Uterus (tissue), 4 donors: ENCODE measurements at places on chromosomes 7 and 10. TPM values are rescaled to one million over a fixed set of nuclear protein-coding genes. Genes with fewer than 3 reads are reported as not detected.

GRCh38 chr10:100978901-100979195 is 8.4 kb downstream of the MRPL43 start:
- no peak overlapping the region for H3K4me3 ChIP-seq
- H3K36me3 ChIP-seq: no peaks in the 10 kb centered on the region
- DNase-seq: no peak
- no peaks in the 10 kb centered on the region for H3K4me1 ChIP-seq
- H3K27me3 ChIP-seq: no peaks in the 10 kb centered on the region
- H3K27ac ChIP-seq: no peak overlapping the region

Gene SFRP5
- total RNA-seq: not detected

GRCh38 chr10:4427532-4427931 is 398.5 kb upstream of the AKR1E2 start:
- H3K36me3 ChIP-seq: no peaks in the 10 kb centered on the region
- no peaks in the 10 kb centered on the region for H3K4me1 ChIP-seq
- DNase-seq: no peak
- H3K27me3 ChIP-seq: no peaks in the 10 kb centered on the region

- H3K27me3 ChIP-seq: no peaks in the 10 kb centered on the region
- no peak for DNase-seq
- H3K4me1 ChIP-seq: no peaks in the 10 kb centered on the region
Measured at GRCh38 chr10:91907914-91908336, 1.4 kb downstream of the FGFBP3 start.

DNA sequence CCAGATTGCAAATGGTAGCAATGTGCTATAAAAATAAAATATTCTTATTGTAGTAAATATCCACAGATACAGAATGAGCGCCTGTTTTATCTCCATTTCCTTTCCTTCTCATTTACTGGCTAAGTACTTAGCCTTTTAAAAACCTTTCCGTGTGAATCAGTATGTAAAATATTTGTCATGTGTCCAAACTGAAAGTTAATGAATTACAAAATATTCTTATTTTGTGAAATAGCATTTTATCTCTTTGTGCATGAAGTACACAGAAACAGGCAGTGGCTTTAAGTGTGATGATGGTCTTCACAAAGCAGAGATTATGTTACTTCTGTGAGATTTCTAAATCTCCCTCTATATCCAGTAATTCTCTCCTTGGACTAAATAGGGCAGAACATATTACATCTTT is 56.7 kb upstream of the KIAA1217 start:
- no peak overlapping the region for H3K27ac ChIP-seq
- H3K4me1 ChIP-seq: no peaks in the 10 kb centered on the region
- DNase-seq: no peak
- H3K27me3 ChIP-seq: no peaks in the 10 kb centered on the region

GRCh38 chr10:119933179-119933578 is 40.6 kb downstream of the SEC23IP start:
- H3K36me3 ChIP-seq: no peaks in the 10 kb centered on the region
- no peak for DNase-seq
- H3K4me1 ChIP-seq: no peaks in the 10 kb centered on the region
- H3K4me3 ChIP-seq: no peak overlapping the region

Gene FAM180A
- 0.51 TPM for total RNA-seq

DNA sequence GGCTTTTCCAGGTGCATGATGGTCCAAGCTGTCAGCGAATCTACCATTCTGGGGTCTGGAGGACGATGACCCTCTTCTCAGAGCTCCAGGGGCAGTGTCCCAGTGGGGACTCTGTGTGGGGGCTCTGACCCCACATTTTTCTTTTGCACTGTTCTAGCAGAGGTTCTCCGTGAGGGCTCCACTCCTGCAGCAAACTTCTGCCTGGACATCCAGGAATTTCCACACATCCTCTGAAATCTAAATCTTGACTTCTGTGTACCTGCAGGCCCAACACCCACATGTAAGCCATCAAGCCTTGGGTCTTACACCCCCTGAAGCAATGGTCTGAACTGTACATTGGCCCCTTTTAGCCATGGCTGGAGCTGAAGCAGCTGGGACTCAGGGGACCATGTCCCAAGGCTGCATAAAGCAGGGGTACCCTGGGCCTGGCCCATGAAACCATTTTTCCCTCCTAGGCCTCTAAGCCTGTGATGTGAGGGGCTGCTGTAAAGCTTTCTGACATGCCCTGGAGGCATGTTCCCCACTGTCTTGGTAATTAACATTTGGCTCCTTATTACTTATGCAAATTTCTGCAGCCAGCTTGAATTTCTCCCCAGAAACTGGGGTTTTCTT is 86.9 kb downstream of the ZNF783 start:
- H3K27me3 ChIP-seq: no peaks in the 10 kb centered on the region
- H3K4me3 ChIP-seq: no peak overlapping the region
- no peak overlapping the region for H3K27ac ChIP-seq
- no peaks in the 10 kb centered on the region for H3K4me1 ChIP-seq
- no peak for DNase-seq

DNA sequence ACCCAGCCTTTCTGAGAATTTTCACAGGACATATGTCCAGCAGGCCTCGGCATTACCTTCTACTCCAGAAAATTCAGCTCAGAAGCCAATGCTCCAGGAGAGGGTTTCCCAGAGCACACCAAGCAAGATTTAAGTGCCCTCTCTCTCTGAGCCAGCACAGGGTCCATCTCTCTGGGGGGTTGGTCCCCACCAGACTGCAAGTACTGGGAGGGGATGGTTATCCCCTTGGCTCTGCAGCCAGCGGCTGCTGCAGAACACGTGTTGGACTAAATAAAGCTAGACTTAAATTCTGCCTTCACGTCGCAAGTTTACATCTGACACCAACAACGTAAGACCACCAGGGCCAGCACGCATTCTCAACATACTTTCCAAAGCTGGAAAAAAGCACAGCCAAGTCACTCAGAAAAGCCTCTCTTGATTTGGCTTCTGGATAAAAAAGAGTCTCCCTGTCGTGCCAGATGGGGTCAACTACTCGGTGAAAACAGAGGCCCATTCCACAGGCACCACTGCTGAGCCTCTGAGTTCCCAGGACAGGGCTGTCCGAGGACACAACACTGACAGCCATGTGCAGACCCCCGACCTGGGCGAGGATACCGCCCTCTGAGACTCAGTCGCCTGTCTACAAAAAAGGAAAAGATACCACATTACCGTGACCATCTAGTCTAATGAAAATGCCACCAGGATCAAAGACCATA is 77.3 kb downstream of the CTBP2 start:
- H3K27me3 ChIP-seq: no peaks in the 10 kb centered on the region
- H3K4me1 ChIP-seq: peaks cover 27% of the 10 kb centered on the region
- DNase-seq: no peak
- no peaks in the 10 kb centered on the region for H3K36me3 ChIP-seq

- H3K36me3 ChIP-seq: no peaks in the 10 kb centered on the region
- no peak overlapping the region for H3K27ac ChIP-seq
- no peak for DNase-seq
Measured at GRCh38 chr7:101729241-101729883, 88.1 kb upstream of the CUX1 start.

Gene ZNF25
- total RNA-seq: 25.1 TPM

Gene FKBP6
- not detected for total RNA-seq

Gene CALML3
- total RNA-seq: not detected

Gene CPXM2
- 48.2 TPM for total RNA-seq

GRCh38 chr10:132696204-132696603 is 89.7 kb downstream of the NKX6-2 start:
- H3K36me3 ChIP-seq: no peaks in the 10 kb centered on the region
- no peak overlapping the region for H3K27ac ChIP-seq
- no peak overlapping the region for H3K4me3 ChIP-seq
- DNase-seq: no peak
- H3K4me1 ChIP-seq: no peaks in the 10 kb centered on the region
- no peaks in the 10 kb centered on the region for H3K27me3 ChIP-seq

- no peak for DNase-seq
- H3K4me3 ChIP-seq: no peak overlapping the region
- H3K27ac ChIP-seq: no peak overlapping the region
- H3K27me3 ChIP-seq: no peaks in the 10 kb centered on the region
- H3K4me1 ChIP-seq: peaks cover 4% of the 10 kb centered on the region
Measured at GRCh38 chr7:143914938-143915652, 13.1 kb upstream of the TCAF1 start.

Gene ITPRID1
- total RNA-seq: 1.6 TPM

DNA sequence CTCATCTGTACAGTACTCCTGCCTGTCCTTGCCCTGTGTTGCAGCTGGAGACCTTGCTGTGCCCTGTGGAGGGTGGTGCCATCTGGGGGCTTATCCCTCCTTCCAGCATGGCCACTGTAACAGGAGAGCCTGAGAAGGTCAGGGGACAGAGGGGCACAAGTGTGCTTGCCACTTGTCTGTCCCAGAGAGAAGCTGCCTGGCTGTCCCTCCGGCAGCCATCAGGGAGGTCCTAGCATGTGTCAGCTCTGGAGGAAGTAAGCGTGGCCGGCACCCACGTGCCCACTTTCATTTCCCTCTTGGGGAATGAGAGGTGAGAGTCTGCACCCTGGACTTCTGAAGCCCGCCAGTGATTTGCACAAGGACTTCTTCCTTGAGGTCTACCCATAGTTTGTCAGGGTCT is 97.0 kb upstream of the PPIF start:
- H3K36me3 ChIP-seq: no peaks in the 10 kb centered on the region
- peaks cover 7% of the 10 kb centered on the region for H3K4me1 ChIP-seq
- H3K27ac ChIP-seq: no peak overlapping the region
- H3K27me3 ChIP-seq: no peaks in the 10 kb centered on the region
- DNase-seq: no peak

Gene PNLIPRP1
- not detected for total RNA-seq

DNA sequence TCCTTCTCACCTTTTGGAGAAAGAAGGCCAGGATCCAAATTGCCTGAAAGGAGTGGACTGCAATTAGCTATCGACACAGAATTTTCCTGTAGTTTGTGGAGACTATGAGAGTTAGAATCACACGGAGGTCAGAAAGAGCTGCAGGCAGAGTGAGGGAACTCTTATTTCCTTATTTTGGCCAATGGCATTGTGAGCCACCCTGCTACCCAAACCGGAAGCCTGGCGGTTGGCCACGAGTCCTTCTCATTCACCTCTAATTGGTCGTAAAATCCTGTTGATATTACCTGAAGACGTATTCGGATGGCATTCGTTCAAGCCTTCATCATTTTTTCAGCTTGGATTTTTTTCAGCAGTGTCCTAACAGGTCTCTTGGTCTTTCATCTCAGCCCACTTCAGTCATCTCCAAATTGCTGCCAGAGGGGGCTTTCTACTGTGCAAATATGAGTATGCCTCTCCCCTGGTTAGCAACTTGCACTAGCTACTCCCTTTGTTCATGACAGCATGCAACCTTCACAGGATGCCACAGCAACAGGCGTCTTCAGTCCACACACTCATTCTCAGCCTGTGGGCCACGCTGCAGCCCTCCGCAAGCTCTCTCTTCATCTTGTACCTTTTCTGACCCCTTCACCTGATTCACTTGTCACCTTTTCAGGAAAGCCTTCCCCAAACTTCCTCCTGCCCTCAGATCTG is 66.9 kb downstream of the GATA3 start:
- no peaks in the 10 kb centered on the region for H3K27me3 ChIP-seq
- H3K4me1 ChIP-seq: no peaks in the 10 kb centered on the region
- DNase-seq: no peak

DNA sequence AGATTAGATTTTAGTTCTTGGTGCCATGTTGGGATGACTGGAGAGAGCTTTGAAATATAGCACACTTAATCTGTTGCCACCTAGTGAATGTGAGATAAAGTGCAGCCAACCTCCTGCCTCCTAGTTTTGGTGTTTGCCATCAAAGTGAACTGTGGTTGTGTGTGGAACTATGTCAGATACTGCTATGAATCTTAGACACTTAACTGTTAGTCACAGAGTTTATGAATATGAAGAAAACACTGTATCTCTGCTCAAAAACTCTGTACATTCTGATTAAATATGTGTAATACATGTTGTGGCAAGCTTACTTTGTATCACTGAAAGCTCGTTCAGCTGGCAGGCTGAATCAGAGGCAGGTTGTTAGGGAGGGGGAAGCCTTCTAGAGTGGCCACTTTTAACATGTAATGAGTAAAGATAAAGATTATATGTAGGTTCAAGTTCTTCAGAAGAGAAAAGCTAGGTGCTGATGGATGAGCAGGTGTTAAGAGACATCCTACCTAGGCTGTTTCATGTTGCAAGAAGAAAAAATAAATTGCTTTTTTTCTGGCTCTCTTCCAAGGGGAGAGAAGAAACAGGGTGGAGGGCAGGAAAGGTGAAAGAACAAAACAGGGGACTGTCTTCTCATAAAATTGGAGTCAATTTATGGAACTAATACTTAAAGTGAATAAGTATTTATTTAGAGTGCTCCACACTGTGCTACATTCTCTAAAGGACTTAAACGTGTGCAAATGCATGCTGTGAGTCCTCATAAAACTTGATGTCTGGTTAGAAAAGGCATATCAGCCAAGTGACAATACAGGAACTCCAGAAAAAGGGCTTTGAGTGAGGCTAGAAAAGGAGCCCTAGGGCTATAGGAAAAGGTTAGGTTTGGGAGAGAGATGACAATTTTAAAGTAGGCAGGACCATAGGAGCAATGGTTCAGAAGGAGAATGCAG is 14.1 kb upstream of the LAMB1 start:
- no peak overlapping the region for H3K27ac ChIP-seq
- H3K4me3 ChIP-seq: no peak overlapping the region
- no peaks in the 10 kb centered on the region for H3K36me3 ChIP-seq
- no peak for DNase-seq

DNA sequence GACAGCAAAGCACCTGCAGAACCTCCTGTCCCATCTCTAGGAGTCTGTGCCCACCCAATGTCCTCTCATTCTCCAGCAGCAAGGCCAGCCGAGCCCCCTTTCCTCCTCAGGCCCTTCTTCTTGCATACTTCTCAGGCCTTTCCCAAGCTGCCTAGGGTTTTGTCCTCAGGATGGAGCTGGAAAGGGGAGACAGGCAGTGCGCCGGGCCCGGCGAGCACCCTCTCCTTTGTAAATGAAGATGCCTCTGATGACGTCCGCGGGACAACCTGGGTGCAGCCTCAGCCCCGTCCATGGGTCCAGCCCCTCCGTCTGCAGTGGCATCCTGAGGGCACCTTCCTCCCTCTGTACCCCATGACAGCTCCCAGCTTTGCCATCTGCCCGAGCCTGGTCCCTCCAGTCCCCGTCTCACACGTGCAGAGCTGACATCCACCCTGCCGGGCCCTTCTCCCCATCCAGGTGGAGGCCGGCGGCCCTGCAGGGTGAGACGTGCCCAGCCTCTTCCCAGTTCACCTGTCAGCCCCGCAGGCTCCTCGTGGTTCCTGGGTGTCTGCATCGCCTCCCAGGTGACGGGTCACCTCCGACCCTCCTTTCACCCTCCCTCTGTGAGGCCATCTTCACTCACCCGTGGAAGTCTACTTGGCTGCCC is 36.4 kb downstream of the JAKMIP3 start:
- no peak overlapping the region for H3K27ac ChIP-seq
- no peak overlapping the region for H3K4me3 ChIP-seq
- no peaks in the 10 kb centered on the region for H3K4me1 ChIP-seq
- no peak for DNase-seq
- H3K27me3 ChIP-seq: no peaks in the 10 kb centered on the region

Gene FAM171A1
- total RNA-seq: 7.4 TPM

Gene CUEDC2
- 26.2 TPM for total RNA-seq

DNA sequence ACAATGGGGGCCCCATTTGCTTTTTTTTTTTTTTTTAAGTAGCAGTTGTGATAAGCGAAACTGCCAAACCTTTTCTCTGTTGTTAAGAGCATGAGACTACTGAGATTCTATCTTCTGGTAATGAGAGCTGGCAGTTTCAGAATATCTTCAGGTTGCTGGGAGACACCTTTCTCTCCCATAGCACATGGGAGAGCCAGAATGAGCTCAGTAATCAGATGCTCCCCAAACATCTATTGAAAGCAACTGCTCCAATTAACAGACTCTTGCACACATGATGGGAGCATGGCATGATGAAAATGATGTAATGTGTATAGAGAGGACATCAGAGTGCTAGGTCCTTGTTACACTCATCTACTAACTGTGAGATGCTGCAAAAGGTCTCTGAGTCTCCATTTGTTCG is 18.8 kb downstream of the MYO3A start:
- H3K27me3 ChIP-seq: no peaks in the 10 kb centered on the region
- H3K27ac ChIP-seq: no peak overlapping the region
- H3K36me3 ChIP-seq: no peaks in the 10 kb centered on the region
- DNase-seq: no peak
